ENCODE measurements at places on chromosomes 12 and 14.

- DNase-seq, result no peak
These were observed 236.6 kb downstream of the C12orf75 start for GRCh38 chr12:105567061-105567460.

- DNase-seq, result no peak
These were observed 115.1 kb downstream of the TTC7B start for GRCh38 chr14:90700933-90701776.

GRCh38 chr12:32390572-32391219 lies 8.7 kb upstream of the FGD4 start:
- DNase-seq, result no peak

DNA sequence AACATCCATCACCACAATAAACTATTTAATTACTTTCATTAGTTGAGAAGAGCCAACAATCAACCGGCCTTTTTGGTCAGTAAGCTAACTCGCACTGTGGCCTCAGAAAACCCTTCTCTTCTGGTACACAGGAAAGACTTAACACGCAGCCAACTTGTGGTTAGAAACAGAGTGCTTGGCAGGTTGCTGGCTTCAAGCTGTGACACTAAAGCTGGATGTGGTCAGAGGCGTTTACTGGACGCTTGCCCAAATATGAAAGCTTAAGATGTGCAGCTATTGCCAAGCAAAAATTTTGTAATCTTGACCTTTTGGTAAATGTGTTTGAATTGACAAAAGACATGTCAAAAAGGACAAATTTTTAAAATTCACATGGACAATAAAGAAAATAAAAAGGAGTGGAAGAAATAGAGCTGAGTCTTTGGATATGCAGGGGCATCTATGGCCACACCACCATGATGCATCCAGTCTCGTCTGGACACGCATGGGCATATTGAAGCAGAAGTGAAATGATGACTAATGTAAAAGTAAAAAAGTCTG lies 2.6 kb upstream of the KLRK1 start:
- DNase-seq, result no peak

DNA sequence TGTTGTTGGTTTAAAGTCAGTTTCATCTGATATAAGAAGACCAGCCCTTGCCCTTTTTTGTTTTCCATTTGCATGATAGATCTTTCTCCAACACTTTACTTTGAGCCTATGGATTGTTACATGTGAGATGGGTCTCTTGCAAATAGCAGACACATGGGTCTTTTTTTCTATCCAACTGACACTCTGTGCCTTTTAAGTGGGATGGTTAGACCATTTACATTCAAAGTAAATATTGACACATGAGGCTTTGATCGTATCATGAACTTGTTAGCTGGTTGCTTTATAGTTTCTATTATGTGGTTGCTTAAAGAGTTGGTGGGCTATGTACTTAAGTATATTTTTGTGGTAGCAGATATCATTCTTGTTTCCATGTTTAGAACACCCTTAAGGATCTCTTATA lies 213.4 kb upstream of the G2E3 start:
- no peak for DNase-seq

DNA sequence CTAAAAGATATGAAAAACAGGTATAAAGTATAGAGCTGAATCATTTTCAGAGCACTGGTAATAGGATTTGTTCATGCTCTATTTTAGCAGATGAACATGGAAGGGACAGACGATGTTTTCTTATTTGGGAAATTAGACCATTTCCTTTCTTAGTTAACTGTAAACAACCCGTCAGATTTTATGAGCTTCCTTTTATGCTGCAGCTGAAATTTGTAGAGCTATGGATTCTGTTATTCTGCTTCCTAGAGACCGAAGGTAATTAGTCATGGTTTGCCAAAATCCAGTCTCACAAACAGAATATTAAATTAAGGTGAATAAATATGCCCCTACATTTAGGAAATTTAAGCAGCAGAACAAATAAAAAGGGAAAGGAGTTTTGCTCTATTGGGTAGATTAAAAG lies 180.2 kb upstream of the SYT1 start:
- no peak for DNase-seq
